ENCODE measurements at places on chromosomes 7 and 10.

DNA sequence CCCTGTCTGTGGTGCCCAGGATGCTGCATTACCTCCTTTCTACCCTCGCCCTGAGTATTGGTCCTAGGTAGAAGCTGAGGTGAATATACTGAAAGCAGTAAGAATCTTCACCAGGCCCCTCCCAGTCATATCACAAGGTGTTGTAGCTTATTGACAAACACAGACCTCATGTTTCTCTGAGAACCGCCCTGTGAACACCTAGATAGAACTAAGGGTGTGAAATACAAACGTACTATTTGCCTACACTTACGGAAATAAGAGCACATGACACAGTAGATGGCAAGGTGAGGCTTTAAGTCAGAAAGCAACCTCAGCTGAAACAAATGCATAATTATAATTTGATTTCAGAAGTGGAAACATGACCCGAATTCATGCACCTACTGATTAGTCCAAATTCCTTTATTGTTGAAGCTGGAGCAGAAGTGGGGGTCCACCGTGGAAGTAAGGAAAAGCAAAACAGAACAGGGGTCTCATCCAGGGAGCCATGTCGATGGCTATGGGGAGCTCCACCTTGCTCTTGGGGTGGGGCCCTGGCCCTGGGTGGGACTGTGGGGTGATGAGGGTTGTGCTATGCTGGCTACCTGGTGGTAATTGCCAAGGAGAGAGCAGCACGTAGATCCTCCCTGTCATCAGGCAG lies at the start of gene NPSR1:
Gene NPSR1, plus strand, starts transcription at position 587 of the 637 bp plus-strand sequence. CDS start 195 bp downstream, outside the sequence.
- no peak for DNase-seq

GRCh38 chr10:43816351-43817321 lies 168.0 kb upstream of the ZNF32 start:
- no peak for DNase-seq

DNA sequence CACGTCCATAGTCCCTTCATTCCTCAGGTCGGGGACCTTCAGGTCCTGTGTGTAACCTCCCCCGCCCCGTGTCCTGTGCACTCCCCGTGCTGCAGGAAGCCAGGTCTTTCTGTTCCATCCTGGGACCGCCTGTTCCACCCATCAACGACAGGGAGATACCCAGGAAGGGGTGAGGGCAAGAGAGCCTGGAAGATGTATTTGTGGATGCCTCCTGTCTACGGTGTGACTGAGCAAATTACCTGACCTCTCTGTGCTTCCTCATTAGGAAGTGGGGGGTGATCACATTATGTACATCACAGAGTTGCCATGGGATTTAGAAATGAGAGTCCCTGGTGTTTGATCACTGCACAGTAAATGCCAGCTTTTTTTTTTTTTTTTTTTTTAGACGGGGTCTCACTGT lies 46.3 kb downstream of the GRID2IP start:
- no peak for DNase-seq

GRCh38 chr7:132177708-132178401 lies 398.4 kb downstream of the PLXNA4 start:
- DNase-seq, result no peak

DNA sequence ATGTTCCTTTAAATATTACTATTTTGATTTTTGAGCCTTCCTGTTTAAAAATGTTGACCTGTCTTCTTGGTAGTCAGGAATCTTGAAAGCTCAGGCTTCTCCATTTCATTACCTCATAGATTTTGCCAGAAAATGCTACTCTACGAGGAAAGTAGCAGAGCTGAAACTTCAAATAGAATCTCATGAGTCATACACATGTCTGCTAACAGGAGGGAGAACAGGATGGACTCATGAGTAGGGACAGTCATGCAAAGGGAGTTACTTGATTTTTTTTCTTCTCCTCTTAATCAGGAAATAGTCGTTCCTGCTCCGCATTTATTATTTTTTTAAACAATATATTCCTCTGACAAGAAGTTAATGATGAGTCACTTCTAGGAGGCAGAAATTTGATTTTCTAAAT lies 37.0 kb upstream of the MINDY3 start:
- peak; percentile 14 for DNase-seq

DNA sequence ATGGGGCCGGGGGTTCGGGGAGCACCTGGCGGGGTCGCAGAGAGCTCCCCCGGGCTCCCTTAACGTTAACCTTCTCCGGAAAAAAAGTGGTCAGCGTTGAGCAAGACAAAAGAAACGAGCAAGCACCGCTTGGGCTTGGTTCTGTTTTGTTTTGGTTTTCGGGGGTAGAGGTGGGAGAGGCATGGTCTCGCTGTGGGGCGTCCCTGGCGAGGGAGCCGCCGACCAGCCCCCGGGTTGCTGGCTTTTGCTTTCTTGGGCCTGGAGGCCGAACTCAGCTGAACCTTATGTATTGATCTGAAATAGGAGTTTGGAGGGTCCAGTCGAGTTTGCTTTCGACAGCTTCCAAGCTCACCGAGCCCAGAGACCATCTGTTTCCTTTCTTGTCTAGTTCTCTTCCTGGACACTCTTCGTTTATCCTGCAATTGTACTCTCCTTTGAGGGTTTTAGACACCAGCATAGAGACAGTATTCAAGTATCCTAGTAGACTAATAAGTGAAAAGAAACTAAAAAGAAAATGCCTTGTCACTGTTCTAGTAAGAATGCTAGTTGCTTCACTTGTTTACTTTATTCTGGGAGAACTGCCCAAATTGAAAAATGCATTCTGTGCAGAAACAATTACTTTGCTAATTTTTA lies 980 bp downstream of the FHIP2A start:
- no peak for DNase-seq

- DNase-seq, result no peak
Measured at GRCh38 chr10:17237915-17238444, 9.9 kb downstream of the VIM start.

DNA sequence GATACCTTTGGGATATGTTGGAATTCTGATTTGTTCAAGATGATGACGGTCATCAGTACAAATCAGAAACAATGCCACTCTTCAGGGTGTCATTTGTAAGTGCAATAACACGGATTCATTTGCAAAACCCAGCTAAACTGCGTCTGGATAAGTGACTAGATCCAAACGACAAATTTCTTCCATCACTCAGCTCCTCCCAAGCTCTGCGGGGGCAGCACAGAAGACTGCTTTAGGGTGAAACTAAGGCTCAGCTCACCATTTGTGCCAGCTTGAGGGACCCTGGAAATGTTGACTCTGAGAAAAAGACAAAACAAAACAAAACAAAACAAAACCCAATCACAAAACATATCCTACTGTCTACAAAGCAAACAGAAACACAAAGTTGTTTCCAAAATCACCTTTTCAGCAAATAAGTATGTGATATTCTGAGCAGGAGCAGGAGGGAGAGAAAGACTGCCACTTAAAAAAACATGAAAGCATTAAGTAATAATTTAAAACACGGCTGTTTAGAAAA lies 8.0 kb downstream of the EVX1 start:
- no peak for DNase-seq
